ENCODE measurements at places on chromosomes 2 and 18.
A peak's percentile ranks its signal among the peaks of the same experiment; 100 is the strongest.

- no peak for DNase-seq
Observed at GRCh38 chr2:206189691-206190090, 30.0 kb downstream of the EEF1B2 start.

DNA sequence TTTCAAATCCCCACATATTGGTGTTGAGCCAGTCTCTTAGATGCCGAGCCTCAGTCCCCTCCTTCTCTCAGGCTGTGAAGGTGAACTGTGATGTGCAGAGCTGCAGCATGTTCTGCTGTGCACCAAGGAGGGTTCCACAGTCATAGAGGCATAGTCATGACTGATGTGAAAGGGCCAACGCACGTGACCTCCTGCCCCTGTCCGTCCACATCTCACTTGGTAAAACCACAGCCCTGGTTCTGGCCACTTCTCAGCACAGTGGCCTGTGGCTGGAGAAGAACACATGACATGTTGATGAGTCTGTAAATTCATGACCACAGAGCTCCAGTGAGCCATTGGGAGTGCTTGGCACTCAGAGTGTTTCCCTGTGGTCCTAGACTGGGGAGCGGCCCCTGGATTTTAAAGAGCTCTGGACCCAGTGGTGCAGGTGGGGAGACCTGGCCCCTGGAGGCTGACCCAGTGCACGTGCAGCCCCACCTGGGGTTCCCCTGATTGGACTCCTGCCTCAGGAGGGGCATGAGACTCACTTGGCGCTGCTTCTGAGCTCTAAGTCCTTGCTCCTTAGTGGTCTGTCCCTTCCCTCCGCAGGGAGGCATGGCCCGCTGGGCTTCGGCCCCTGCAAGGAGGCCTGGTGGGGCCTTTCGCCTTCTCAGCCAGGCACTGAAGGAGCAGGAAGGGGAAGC, 25.3 kb downstream of the INPP4A start:
- DNase-seq: no peak

- peak; percentile 79 for DNase-seq
Observed at GRCh38 chr18:11310476-11311086, 161.2 kb upstream of the PIEZO2 start.

DNA sequence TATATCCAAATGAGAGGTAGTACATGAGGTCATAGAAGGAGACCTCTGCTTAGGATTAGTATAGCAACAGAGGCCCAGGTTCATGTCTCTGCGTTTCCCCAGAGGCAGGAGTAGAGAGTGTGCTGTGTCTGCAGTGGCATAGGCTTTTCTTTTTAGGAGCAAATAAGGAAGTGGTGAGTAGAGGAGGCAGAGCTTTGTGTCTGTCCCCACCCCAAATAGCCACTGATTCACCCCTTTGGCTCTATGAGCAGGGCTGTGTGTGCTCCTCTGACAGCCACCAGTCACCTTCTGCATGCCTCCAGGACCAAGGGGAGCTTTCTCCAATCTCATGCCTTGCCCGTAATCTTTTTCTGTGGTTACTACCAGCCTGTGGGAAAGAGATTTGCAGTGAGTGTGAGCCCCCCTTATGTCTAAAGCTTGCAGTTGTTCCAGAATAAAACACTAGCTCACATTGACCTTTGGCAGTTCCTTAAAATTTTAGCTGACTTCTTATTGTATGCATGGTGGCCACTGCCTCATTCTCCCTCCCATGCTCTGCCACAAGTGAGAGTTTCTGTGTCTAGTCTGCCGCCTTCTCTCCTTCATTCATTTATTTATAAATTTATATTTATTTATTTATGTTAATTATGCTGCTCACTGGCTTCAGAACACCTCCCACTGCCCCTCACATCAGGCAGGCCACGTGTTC, 23.5 kb upstream of the ELAC1 start:
- DNase-seq: peak; percentile 33

DNA sequence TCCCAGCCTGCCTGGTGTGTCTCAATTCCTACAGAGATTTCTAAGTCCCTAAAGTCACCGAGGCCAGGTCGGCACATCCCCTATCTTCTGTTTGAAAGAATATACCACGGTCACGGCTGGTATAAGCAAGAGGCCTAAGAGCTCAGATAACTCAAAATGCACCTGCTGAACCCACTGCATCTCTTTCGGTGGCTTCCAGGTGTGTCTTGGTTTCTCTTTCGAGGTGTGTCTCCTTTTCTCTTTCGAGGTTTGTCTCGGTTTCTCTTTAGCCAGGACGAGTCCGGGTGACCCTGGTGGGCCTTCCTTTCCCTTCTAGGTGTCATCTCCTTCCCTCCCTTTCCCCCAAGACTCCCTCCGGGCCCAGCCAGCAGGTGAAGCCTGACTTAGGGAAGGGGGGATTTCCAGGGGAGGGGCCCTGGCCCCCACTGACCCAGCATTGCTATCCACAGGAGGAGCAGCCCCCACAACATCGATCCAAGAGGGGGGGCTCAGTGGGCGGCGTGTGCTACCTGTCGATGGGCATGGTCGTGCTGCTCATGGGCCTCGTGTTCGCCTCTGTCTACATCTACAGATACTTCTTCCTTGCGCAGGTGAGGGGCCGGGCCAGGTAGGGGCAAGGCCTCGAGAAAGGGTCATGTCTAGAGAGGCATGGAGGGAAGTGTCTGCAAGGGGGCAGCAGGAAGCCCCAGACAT, 8.4 kb downstream of the ITM2C start:
- no peak for DNase-seq

DNA sequence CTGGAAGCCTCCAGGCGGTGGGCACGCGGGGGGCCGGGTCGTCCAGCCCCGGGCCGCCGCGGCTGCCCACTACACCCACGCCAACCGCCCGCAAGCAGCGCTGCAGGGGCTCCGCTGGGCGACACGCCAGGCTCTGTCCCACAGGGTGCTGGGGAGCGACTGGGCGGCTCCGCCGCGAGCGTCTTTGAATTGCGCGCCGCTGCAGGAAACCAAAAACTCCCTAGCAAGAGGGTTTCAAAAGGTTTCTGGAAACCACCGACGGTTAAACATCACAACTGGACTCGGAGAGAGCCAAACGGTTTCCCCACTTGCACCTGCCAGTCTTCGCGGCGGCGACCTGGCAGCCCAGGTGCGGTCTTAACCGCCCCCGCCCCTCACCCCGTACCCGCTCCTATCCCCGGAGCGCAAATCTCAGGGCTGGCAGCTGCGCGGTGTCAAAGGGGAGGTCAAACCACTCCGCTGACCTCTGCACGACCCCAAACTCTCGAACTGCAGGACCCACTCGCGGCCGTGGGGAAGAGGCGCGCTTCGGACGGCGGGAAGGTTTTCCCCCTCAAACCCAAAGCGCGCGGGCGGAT, 1.0 kb downstream of the CXCR4 start:
- DNase-seq: peak; percentile 59

DNA sequence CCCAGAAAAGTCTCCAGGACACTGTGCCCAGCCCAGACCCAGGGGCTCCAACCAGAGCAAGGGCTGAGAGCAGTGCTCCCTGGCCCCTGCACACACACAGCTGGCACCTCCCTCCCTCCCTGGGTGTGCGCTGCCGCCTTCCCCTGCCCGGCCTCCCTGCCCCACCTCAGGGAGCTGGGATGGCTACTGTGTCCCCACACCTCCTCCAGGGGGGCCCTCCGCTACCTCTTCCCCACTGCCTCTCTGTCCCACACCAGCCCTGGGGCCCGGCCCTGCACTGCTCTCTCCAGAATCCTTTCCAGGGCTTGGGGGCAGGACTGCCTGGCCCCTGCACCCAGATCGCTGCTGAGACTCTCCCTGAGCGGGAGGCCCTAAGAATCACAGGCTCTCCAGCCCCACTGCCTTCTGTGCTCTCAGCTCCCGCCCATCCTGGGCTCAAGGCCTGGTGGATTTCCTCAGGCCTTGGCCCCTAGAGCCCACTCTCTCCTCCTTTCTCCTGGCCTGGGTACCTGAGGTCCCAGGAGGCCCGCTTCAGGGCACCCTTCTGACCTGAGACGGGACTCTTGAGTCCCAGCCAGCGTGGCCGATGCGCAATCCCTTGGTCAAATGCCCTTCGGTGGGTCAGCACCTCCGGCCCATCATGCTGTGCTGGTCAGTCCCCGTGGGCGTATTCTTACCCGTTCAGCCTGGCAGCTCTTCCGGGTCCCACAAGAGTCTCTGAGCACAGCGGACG, 276.8 kb upstream of the HDAC4 start:
- no peak for DNase-seq

DNA sequence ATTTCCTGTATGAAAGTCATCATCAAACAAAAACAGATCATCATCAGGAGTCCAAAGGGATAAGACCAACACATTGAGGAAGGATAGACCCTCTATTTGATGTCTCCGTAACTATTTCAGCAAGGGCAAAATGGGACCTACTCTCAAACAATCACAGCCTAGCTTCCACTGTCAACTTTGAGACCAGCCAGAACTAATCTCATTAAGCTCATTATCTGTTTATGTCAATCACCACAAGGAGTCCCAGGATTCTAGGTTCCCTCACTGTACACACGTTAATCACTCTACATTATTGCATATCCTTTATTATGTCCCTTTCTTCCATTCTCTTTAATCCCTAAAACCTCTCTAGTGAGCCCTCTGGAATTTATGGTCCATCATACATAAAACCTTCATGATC, 370.3 kb upstream of the LINC00305 start:
- no peak for DNase-seq

GRCh38 chr18:68714366-68714711, 569 bp downstream of the TMX3 start:
- DNase-seq: peak; percentile 40

- no peak for DNase-seq
Observed at GRCh38 chr18:76234676-76235060, 260.4 kb downstream of the ZNF516 start.

- DNase-seq: no peak
Observed at GRCh38 chr2:29619689-29620088, 301.7 kb downstream of the ALK start.

GRCh38 chr18:32200766-32201165, 10.9 kb downstream of the MEP1B start:
- no peak for DNase-seq

DNA sequence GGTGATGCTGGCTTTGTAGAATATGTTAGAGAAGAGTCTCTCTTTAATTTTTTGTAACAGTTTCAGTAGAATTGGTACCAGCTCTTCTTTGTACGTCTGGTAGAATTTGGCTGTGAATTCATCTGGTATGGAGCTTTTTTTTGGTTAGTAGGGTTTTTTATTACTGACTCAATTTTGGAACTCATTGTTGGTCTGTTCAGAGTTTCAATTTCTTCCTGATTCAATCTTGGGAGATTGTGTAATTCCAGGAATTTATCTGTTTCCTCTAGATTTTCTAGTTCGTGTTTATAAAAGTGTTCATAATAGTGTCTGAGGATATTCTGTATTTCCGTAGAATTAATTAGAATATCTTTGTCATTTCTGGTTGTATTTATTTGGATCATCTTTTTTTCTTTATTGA, 943.5 kb downstream of the TRIB2 start:
- no peak for DNase-seq

- no peak for DNase-seq
Observed at GRCh38 chr2:67463810-67464209, 66.7 kb downstream of the ETAA1 start.

GRCh38 chr18:11957636-11958035, 23.7 kb upstream of the IMPA2 start:
- no peak for DNase-seq

DNA sequence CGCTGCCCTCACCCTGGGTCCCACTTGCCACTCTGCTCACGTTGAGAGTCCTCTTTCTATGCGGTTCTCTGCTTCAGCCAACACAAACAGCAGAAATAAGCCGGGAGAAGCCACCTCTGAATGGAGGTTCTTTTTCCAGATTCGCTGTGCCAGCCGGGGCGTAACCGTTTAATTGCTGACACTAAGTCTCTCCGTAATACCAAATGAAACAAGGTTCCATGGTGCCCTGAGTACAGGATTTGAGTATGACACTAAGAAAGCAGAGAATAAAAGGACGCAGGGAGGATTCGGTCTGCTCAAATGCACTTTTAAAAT, 37.6 kb downstream of the CTIF start:
- no peak for DNase-seq

GRCh38 chr2:111118481-111118980, 2.2 kb upstream of the BCL2L11 start:
- DNase-seq: no peak

DNA sequence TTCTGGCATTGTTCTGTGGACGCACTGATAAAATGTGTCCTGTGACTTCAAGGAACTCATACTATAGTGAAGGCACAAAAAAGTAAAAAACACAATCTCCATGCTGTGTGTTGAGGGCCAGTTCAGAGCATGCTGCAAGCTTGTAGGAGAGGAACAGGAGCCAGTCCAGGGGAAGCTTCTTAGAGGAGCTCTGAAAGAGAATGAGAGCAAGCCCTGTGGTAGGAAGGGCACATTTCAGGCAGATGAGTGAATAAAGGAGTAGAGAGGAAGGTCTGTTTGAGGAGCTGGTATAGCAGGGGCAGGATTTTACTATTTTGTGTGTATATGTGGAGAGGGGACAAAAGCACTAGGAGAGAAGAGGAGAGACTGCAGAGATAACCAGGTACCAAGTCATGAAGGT, 478.3 kb downstream of the ZEB2 start:
- peak; percentile 14 for DNase-seq

DNA sequence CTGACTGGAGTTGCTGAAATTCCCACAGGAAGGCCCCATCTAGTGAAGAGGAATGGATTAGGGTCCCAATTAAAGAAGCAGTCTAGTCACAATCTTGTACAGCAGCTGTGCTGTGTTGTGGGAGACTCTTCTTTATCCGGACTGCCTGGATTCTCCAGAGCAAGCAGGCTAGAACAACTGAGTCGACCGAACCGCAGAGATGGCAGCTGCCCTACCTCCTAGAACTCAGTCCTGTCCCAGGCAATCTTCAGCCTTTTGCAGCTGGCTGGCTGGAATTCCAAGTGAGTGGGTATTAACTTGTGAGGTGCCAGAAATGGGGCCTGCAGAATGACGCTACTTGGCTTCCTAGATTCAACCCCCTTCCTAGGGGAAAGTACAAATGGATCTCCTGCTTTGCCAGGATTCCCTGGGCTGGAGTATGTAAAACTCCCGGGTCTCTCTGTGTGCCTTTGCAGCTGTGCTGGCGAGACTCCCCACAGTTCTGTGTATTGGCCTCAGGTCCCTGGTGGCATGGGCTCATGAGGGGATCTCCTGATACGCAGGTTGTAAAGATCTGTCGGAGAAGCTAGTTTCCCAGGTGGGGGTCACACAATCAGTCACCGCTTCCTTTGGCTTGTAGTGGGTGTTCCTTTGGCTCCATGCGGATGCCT, 1952.6 kb upstream of the LRRTM1 start:
- DNase-seq: no peak

GRCh38 chr2:180952082-180952481, 28.3 kb upstream of the UBE2E3 start:
- no peak for DNase-seq

All from hematopoietic multipotent progenitor cell treated with erythropoietin and hydrocortisone succinate and interleukin-3 and kit ligand, for 4 days (in vitro differentiated cells).